ENCODE measurements at places on chromosomes 7 and 10. TPM values are rescaled to one million over a fixed set of nuclear protein-coding genes. Genes with fewer than 3 reads are reported as not detected.

DNA sequence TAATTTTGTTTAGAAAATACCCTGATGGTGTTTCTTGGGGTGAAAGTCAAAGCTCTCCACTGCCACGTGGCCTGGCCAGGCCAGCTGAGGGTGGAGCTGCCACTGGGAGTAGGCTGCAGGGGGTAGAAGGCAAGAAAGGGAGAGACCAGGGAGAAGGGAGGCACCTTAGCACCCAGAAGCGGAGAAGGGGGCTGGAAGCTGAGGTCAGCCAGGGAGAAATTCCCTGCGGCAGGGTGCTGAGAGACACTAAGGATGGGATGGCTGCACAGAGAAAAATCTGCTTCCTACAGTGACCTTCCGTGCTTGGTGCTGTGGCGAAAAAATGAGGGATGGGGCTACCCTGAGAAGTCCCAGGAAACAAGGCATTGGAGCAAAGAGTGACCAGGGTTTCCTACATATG lies 143.7 kb downstream of the SLIT1 start:
- no peaks in the 10 kb centered on the region for H3K27me3 ChIP-seq
- no peak for DNase-seq
- H3K4me1 ChIP-seq = peaks cover 11% of the 10 kb centered on the region
- no peak overlapping the region for H3K4me3 ChIP-seq
- no peaks in the 10 kb centered on the region for H3K36me3 ChIP-seq

GRCh38 chr10:34748357-34748756 lies 66.7 kb downstream of the PARD3 start:
- no peak overlapping the region for H3K4me3 ChIP-seq
- H3K4me1 ChIP-seq = no peaks in the 10 kb centered on the region

GRCh38 chr7:1978656-1979590 lies 253.8 kb downstream of the MAD1L1 start:
- H3K36me3 ChIP-seq = peaks cover 53% of the 10 kb centered on the region
- no peak overlapping the region for H3K4me3 ChIP-seq
- H3K4me1 ChIP-seq = no peaks in the 10 kb centered on the region
- no peaks in the 10 kb centered on the region for H3K27me3 ChIP-seq

SYT15B gene
- total RNA-seq = 37.4 TPM

GJC3 gene
- total RNA-seq = 0.24 TPM

SPDYE9 gene
- total RNA-seq = not detected

GRCh38 chr10:75403144-75403938 lies 1.8 kb upstream of the ZNF503 start:
- no peaks in the 10 kb centered on the region for H3K36me3 ChIP-seq
- H3K4me1 ChIP-seq = no peaks in the 10 kb centered on the region
- H3K27me3 ChIP-seq = no peaks in the 10 kb centered on the region
- H3K4me3 ChIP-seq = peak overlapping the region; percentile 85
- peak; percentile 69 for DNase-seq
- peak overlapping the region; percentile 95 for H3K27ac ChIP-seq

- H3K36me3 ChIP-seq = no peaks in the 10 kb centered on the region
- H3K27me3 ChIP-seq = no peaks in the 10 kb centered on the region
- H3K4me1 ChIP-seq = no peaks in the 10 kb centered on the region
- no peak overlapping the region for H3K27ac ChIP-seq
- H3K4me3 ChIP-seq = no peak overlapping the region
- no peak for DNase-seq
Observed at GRCh38 chr7:105512415-105512814, 9.7 kb downstream of the PUS7 start.

- H3K36me3 ChIP-seq = no peaks in the 10 kb centered on the region
- no peak overlapping the region for H3K4me3 ChIP-seq
- no peaks in the 10 kb centered on the region for H3K4me1 ChIP-seq
Observed at GRCh38 chr7:157831143-157831905, 494.5 kb downstream of the DNAJB6 start.

DNA sequence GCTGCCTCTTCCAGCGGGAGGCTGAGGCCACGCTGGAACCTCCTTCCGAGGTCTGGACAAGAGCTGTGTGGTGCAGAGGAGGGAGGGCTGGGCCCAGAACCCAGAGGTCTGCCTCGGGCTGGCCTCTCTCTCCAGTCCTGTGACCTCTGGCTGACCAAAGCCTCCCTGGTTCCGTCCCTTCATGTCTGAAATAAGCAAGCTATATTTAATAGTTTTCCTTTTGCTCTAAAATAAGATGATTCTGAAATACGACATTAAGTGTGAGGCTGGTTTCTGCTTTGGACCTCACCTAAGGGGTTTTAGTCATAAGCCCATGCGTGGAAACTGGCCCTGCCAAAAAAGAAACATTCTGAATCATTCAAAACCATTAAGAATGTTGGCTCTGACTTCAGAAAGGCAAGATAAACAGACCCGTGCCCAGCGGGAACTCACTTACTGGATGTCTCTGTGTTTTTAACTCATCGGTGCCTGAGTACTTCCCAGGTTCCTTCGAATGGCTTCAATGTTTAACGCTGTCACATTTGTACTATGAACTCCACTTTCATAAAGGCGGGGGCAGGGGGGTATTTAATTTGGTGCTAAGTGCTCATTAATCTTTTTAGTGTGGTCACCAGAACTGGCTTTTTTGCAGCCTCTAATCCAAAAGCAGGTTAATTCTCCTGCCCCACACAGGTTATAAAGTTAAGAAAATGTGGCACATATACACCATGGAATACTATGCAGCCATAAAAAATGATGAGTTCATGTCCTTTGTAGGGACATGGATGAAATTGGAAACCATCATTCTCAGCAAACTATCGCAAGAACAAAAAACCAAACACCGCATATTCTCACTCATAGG lies 157.5 kb upstream of the KLF14 start:
- peak overlapping the region; percentile 78 for H3K27ac ChIP-seq
- no peak overlapping the region for H3K4me3 ChIP-seq
- no peak for DNase-seq
- H3K27me3 ChIP-seq = no peaks in the 10 kb centered on the region
- H3K4me1 ChIP-seq = peaks cover 92% of the 10 kb centered on the region
- peaks cover 54% of the 10 kb centered on the region for H3K36me3 ChIP-seq

GRCh38 chr7:36652431-36652830 lies 71.9 kb downstream of the AOAH start:
- H3K4me3 ChIP-seq = no peak overlapping the region
- no peaks in the 10 kb centered on the region for H3K4me1 ChIP-seq
- no peaks in the 10 kb centered on the region for H3K27me3 ChIP-seq
- H3K36me3 ChIP-seq = no peaks in the 10 kb centered on the region

PON1 gene
- total RNA-seq = 0.67 TPM

- DNase-seq = no peak
- no peaks in the 10 kb centered on the region for H3K4me1 ChIP-seq
- H3K27ac ChIP-seq = no peak overlapping the region
- H3K4me3 ChIP-seq = no peak overlapping the region
Observed at GRCh38 chr7:123355576-123356190, 155.9 kb upstream of the SLC13A1 start.

- no peak for DNase-seq
- H3K27ac ChIP-seq = no peak overlapping the region
- H3K4me3 ChIP-seq = no peak overlapping the region
- no peaks in the 10 kb centered on the region for H3K27me3 ChIP-seq
- H3K4me1 ChIP-seq = no peaks in the 10 kb centered on the region
Observed at GRCh38 chr7:49670991-49671390, 102.4 kb upstream of the VWC2 start.

- no peak overlapping the region for H3K27ac ChIP-seq
- H3K36me3 ChIP-seq = no peaks in the 10 kb centered on the region
- no peak overlapping the region for H3K4me3 ChIP-seq
Observed at GRCh38 chr7:29825775-29826529, 19.6 kb downstream of the WIPF3 start.

DNA sequence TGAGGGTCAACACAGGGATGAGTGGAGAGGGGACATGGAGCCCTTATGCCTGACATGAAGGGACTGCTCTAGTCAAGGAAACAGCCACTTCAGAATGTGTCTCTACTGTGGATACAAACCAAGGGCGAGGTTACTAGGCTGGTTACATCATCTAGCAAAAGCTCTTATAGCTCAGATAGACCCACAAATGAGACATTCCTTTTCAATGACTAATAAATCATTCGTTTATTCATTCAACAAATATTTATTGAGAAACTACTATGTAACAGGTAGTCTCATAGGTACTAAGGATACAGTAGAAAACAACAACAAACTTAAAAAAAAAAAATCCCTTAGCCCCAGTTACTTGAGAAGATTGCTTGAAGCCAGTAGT lies 219.5 kb downstream of the KIAA1217 start:
- DNase-seq = no peak
- H3K4me1 ChIP-seq = no peaks in the 10 kb centered on the region
- no peaks in the 10 kb centered on the region for H3K27me3 ChIP-seq
- no peak overlapping the region for H3K27ac ChIP-seq
- no peaks in the 10 kb centered on the region for H3K36me3 ChIP-seq
- no peak overlapping the region for H3K4me3 ChIP-seq

GRCh38 chr10:69451784-69452251 lies 553 bp downstream of the TSPAN15 start:
- peak overlapping the region; percentile 59 for H3K4me3 ChIP-seq
- peak overlapping the region; percentile 74 for H3K27ac ChIP-seq
- peaks cover 22% of the 10 kb centered on the region for H3K4me1 ChIP-seq
- peak; percentile 38 for DNase-seq
- H3K36me3 ChIP-seq = no peaks in the 10 kb centered on the region

GRCh38 chr10:36280890-36281499 lies 638.9 kb upstream of the FZD8 start:
- DNase-seq = no peak
- H3K27me3 ChIP-seq = no peaks in the 10 kb centered on the region
- H3K27ac ChIP-seq = no peak overlapping the region
- no peaks in the 10 kb centered on the region for H3K4me1 ChIP-seq
- H3K4me3 ChIP-seq = no peak overlapping the region

- no peak overlapping the region for H3K4me3 ChIP-seq
- H3K4me1 ChIP-seq = no peaks in the 10 kb centered on the region
- no peaks in the 10 kb centered on the region for H3K27me3 ChIP-seq
- H3K27ac ChIP-seq = no peak overlapping the region
- no peaks in the 10 kb centered on the region for H3K36me3 ChIP-seq
Observed at GRCh38 chr10:4011136-4011812, 226.3 kb upstream of the KLF6 start.

VWC2 gene
- 0.10 TPM for total RNA-seq

- H3K4me1 ChIP-seq = peaks cover 12% of the 10 kb centered on the region
- DNase-seq = no peak
- H3K36me3 ChIP-seq = no peaks in the 10 kb centered on the region
Observed at GRCh38 chr7:26153823-26154783, 2.1 kb downstream of the NFE2L3 start.

DNA sequence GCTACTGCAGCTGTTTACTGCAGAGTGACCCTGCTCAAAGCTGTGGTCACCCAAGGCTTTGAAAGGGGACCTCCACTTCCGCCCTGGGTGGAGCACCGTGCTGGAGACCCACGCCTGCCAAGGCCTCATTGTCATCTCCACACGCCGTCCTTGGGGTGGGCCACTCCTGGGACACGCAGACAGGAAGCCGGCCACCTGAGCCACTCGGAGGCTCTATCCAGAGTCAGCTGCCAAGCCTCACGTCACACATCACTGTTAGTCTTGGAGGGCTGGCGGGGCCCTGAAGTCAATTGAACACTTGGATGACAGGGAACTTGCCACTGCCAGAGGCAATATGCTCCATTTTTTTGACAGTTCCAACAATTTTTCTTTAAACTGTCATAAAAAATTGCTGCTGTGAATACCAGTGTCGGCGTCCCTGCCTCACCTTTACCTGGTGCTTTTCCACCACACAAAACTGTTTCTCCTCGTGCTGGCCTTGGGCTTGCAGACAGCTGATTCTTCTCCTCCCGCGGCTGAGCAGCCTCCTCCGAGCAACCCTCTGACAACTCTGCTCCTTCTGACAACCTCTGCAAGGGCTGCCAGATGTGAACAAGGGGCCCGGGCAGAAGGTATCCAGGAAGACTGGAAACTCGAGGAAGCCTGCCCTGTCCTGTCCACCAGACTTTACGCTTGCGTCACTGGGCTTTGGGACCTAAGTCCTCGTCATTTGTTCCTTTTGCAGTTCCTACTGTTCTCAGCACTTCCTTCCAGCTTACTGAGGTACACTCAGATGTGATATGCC lies 81.9 kb downstream of the EGFR start:
- peaks cover 13% of the 10 kb centered on the region for H3K4me1 ChIP-seq
- no peak overlapping the region for H3K27ac ChIP-seq
- no peaks in the 10 kb centered on the region for H3K36me3 ChIP-seq
- H3K4me3 ChIP-seq = no peak overlapping the region
- DNase-seq = peak; percentile 59
- no peaks in the 10 kb centered on the region for H3K27me3 ChIP-seq

ATRNL1 gene
- total RNA-seq = 1.1 TPM
